ENCODE measurements at places on chromosomes 6 and 20. TPM values are rescaled to one million over a fixed set of nuclear protein-coding genes. Genes with fewer than 3 reads are reported as not detected.

CGA gene
- total RNA-seq = not detected

ACSS1 gene
- not detected for total RNA-seq

TINAG gene
- not detected for total RNA-seq

DNA sequence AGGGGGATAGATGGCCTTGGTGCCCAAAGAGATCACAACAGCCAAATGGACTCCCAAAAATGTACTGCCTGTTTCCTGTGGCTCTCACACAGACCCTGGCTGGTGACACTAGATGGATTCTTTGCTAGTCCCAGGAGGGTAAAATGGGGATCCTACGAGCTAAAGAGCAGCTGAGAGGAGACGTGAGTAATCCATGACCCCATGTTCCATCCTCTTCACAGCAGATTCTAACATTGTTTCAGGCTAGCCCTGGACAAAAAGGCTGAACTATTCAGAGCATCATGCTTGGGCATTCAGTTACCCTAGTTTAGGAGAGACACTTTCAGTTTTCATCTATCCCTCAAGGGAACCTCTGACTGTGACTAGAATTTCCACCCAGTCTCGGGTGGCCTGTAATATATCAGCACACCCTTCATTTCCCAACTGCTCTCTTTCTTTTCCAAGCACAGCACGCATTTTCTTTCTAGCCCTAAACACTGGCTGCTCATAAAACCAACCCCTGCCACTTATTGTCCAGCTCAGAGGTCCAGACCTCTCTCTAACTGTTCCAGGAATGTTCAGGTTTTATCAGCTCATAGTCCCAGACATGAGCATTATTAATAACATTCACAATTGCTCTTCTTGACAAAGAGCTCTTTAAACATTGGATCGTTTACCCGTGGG lies 48.5 kb downstream of the SLC22A1 start:
- DNase-seq = no peak

DNA sequence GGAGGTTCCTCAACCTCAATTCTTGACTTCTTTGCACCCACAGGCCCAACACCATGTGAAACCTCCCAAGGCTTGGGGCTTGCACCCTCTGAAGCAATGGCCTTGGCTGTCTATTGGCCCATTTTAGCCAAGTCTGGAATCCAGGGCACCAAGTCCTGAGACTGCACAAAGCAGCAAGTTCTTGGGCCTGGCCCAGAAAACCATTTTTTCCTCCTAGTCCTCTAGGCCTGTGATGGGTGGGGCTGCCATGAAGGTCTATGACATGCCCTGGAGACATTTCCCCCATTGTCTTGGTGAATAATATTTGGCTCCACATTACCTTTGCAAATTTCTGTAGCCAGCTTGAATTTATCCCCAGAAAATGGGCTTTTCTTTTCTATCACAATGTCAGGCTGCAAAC lies 849.6 kb upstream of the MANEA start:
- DNase-seq = no peak

DNA sequence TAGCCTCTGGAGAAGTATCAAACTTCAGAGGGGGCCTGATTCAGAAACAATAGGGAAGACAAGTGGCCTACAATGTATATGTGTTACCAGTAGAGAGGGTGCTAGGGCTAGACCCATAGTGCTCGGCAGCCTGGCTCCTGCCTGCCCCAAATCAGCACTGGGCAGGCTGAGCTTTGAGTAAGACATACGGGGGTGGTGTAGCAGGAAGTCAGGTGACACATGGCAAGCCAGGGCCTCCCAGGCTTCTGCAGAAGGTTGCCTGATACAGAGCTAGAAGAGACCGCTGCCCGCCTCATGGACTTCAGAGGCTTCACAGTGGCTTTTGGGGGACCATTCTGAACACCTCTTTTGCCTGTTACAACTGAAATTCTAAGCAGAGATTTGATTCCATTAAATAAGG lies 43.4 kb downstream of the RALY start:
- DNase-seq = no peak

All from H7 (cell line).